ENCODE measurements at places on chromosomes 12 and 14. TPM values are rescaled to one million over a fixed set of nuclear protein-coding genes. Genes with fewer than 3 reads are reported as not detected.
A peak's percentile ranks its signal among the peaks of the same experiment; 100 is the strongest.

- no peak for DNase-seq
Measured at GRCh38 chr14:86815341-86815740, 1177.6 kb downstream of the GALC start.

- no peak for DNase-seq
Measured at GRCh38 chr12:68796399-68796798, 11.6 kb upstream of the MDM2 start.

GRCh38 chr12:64730588-64730969 is 28.6 kb downstream of the GNS start:
- DNase-seq, result no peak

DNA sequence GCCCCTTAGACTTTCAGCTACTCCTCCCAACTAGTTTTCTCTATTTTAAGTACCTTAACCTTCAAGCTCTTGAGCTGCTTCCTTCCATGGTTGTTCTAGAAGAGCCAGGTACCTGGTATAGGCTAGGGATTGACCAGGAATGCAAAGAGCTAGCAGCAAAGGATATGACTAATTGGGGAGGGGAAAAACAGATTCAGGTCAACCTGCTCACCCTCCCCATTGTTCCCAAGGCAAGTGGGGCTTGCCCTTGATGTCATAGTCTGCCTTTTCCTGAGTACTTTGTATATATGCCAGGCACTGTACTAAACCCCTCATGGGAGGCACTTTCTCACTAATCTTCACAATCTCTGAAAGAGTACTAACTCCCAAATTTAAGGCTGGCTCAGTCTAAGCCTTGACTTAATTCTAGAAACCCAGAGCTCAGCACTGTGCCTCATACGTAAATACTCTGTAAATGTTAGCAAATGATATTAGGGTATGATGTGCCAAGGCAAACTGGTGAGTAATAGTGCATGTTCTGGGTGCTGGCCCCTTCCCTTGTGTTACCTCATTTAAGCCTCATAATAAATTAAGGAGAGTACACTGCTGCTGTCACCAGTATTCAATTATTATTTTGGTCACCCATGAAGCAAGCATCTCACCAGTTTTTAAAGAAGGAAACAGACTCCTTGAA is 42.2 kb downstream of the SUDS3 start:
- no peak for DNase-seq

- no peak for DNase-seq
Measured at GRCh38 chr12:124821252-124822200, 42.1 kb downstream of the SCARB1 start.

- DNase-seq, result no peak
Measured at GRCh38 chr12:82090165-82090564, 268.0 kb downstream of the CCDC59 start.

DNA sequence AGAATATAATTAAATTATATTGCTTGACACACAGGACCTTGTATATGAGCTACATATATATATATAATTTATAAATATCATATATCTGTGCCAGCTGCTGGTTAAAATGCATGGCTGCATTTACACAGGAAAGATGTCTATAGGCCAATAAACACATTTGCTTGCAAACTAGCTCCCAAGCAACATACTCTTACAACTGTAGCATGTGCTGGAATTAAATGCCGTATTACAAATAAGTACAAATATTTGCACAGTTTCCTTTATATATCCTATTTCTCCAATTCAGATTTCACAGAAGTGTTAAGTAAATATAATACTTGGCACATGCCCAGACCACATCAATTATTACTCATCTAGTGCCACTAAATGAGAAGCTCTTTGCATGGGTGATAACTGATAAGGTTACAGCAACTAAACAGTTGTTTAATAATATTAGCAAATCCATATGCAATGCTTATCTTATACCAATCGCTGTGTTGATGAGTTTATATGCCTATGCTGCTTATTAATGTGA is 66.7 kb upstream of the E2F7 start:
- no peak for DNase-seq

GRCh38 chr14:103492156-103492925 is 30.3 kb downstream of the CKB start:
- no peak for DNase-seq

DNA sequence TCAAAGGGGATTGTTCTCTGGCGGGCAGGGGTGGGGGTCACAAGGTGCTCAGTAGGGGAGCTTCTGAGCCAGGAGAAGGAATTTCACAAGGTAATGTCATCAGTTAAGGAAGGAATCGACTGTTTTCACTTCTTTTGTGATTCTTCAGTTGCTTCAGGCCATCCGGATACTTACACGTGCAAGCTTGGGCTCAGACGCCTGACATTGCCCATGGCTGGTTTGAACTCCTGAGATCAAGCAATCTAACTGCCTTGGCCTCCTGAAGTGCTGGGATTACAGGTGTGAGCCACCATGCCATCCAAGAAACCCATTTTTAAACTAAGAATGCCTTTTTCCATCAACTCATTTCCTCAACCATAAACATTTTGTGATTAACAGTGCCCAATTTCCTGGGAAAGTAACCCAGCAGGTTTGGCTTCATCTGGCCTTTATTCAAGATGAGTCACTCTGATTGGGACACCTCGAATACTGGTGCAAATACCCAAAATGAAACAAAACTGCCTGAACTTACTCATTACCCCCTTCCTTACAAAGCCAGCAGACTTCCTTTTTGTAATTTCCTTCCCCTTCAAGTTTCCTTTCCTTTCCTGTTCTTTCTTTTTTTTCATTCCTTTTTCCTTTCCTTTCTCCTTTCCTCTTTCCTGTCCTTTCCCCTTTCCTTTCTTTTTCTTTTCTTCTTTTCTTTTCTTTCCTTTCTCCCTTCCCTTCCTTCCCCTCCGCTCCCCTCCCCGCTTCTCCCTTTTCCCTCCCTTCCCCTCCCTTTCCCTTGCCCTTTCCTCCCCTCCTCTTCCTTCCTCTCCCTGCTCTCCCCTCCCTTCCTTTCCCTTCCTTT is 10.2 kb upstream of the RNASE10 start:
- DNase-seq, result no peak

DNA sequence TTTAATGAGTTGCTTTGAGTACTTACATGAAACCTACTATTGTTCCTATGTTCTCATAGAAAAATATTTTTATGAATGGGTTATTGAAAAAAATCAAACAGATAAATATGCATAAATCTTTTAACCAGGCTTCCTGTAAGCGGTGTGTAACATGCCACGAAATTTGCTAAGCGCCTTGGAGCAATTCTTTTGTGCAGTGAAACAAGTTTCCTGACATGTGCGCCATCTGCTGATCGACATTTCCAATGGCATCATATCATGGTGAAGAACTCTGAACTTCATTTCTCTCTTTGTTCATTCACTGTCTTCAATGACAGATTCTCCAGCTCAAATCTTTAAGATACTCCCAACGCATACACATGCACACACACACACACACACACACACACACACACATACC is 145.6 kb upstream of the NAV3 start:
- peak; percentile 62 for DNase-seq

DNA sequence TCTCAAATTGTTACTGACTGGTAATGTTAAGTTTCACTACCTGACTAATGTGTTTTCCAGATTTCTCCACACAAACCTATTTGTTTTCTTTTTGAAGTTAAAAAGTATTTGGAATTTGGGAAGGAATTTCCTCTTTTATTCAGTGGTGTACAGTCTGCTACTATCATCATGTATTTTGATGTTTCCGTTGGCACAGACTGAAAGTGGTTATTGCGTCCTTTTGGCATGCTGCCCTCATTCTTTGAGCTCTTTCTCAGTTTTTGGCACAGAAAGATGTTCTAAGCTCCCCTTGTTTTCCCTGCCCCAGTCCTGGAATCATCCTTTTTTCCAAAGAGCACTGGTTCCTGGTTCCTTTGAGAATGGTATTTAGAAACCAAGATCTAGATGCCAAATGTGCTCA is 31.4 kb upstream of the RTRAF start:
- no peak for DNase-seq

DNA sequence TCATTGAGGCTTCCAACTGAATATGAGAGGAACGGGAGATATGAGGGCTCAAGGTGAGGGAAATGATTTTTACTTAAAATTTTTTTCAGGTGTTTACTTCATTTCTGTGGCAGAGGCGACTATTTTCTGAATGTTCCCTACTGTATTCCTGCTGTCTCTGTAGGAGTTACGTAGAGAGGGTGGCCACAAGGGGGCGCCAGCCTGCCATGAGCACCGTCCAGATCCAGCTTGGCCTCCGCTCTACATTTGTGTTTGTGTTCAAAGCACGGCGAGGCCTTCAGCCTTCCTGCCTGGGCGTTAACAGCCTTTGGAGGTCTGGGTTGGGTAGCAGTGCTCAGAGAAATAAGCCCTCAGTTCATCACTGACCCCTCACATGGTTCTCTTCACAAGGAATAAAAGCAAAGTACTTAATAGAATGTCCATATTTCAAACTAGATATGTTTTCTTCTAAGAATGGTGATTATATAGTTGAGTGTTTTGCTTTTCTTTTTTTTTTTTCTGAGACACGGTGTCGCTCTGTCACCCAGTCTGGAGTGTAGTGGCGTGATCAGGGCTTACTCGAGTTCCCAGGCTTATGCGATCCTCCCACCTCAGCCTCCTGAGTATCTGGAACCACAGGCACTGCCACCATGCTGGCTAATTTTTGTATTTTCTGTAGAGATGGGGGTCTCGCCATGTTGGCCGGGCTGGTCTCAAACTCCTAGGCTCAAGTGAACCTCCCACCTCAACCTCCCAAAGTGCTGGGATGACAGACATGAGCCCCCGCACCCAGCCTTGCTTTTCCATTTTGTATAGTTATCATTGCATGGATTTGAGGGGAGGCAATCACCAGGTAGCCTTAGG is 22.3 kb downstream of the CKB start:
- DNase-seq, result peak; percentile 90

- DNase-seq, result no peak
Measured at GRCh38 chr12:65511912-65512311, 233.4 kb downstream of the MSRB3 start.

GRCh38 chr12:84508851-84509260 is 403.7 kb downstream of the SLC6A15 start:
- no peak for DNase-seq

DNA sequence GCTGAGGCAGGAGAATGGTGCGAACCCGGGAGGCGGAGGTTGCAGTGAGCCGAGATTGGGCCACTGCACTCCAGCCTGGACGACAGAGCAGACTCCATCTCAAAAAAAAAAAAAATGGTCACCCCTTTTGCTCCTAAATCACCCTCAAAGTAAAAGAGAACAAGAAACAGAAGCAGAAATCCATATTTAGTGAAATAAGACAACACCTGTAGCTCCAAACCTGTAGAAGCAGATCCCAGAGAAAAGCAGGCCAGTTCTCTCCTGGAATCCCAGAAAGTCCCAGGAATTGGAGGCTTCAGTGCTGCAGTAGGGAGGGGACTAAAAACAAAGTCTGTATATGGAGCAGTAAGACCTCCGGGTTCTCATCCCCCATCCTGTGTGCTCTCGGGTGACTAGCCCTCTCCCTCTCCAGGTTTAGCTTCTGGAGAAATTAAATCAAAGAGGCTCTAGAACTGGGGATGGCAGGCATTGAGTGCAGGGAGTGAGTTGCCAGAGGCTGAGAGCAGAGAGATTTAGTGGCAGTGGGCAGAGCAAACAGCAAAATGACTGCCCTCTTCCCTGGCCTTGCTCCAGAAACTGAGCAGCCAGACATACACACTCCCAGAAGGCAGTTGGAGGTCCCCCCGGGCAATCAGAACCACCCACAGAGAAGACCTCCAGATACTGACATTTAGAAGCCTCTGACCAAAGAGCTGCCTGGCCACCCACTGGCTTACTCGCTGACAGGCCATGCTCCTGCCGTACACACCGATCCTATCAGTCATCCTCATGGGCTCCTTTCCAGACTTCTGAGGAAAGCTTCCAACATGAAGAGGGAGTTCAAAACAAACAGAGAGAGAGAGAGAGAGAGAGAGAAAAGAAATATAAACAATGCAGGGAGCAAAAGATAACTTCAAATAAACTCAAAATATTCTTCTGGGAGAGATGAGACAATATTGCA is 6.3 kb upstream of the MLXIP start:
- no peak for DNase-seq

DNA sequence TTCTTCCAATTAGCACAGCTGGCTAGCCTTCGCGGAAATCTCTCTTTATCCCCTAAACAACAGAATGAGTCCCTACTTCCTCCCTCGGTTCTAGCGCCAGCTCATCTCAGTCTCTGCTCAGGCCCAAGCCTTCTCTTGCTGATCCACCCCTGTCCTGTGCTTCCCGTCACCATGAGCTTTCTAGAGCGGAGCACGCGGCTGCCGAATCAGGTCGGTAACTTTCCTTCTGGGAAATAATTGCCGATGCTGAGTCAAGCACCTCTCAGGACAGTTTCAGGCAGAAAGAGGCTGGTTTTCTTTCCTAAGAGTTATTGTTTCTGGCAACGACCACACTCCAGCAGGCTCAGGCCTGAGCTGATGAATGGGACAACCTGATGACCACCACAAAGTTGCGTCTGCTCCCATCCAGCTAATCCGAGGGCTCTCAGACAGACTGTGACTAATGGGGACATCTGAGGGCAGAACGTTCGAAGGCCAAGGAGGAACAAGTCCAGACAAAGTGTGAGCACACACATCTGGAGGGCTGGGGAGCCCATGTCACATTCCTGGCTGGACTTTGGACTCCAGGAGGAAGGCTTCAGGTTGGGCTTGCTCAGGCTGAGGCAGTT is 13.6 kb upstream of the GPR68 start:
- DNase-seq, result no peak

DNA sequence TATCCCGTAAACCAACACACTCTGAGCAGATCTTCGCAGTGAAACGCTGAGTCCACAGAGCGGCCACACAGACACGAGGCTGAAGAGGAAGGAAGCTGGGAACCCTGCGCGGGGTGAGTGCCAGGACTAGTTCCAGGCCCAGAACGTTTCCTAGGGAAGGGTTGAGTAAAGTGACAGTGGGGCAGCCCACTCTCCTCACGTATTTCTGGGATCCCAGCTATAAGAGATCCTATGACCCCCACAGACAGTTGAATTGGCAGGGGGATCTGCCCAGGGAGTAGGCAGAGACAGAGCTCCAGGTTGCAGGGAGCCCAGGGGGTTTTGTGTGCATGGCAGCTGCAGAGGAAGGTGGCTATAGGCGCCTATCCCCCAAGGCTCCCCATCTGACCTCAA is 51.1 kb downstream of the GTF2A1 start:
- no peak for DNase-seq

- no peak for DNase-seq
Measured at GRCh38 chr12:69026336-69026735, 93.4 kb upstream of the CPM start.

Gene SERPINA12
- not detected for total RNA-seq

Gene KRT5
- total RNA-seq, result not detected

Gene MIPOL1
- 12.1 TPM for total RNA-seq

Gene TAS2R50
- total RNA-seq, result 1.2 TPM

Gene RTL1
- total RNA-seq, result 0.18 TPM

Gene P3H3
- 48.8 TPM for total RNA-seq

Gene CISTR
- 1.4 TPM for total RNA-seq

Gene RPS6KA5
- total RNA-seq, result 13.8 TPM

Gene FAM181A
- total RNA-seq, result not detected

Gene TAS2R7
- not detected for total RNA-seq
